ENCODE measurements at places on chromosomes 6 and 20.

DNA sequence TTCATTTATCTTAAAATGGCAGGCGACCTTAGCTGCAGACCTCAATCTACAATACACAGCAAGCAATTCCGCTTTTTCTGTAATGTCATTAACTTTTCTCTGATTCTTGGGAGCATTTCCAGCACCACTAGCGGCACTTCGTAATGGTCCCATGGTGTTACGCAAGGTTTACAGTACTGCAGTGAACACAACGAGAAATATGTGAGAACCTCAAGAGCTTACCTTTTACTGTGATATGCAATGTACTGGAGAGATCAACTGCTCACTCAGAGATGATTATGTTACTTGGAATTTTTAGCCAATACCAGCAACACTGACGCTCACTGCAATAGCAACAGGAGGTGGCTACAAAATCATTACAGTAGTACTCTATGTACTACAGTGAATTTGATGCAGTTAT is 2.8 kb upstream of the CEP43 start:
- no peak for DNase-seq

- DNase-seq, result no peak
Measured at GRCh38 chr20:60408435-60408834, 450.2 kb downstream of the CDH26 start.

- no peak for DNase-seq
Measured at GRCh38 chr6:42400061-42400760, 51.5 kb downstream of the TRERF1 start.

GRCh38 chr6:1619673-1620503 is 10.2 kb downstream of the FOXC1 start:
- no peak for DNase-seq

- DNase-seq, result no peak
Measured at GRCh38 chr6:149501201-149501600, 16.4 kb upstream of the ZC3H12D start.

DNA sequence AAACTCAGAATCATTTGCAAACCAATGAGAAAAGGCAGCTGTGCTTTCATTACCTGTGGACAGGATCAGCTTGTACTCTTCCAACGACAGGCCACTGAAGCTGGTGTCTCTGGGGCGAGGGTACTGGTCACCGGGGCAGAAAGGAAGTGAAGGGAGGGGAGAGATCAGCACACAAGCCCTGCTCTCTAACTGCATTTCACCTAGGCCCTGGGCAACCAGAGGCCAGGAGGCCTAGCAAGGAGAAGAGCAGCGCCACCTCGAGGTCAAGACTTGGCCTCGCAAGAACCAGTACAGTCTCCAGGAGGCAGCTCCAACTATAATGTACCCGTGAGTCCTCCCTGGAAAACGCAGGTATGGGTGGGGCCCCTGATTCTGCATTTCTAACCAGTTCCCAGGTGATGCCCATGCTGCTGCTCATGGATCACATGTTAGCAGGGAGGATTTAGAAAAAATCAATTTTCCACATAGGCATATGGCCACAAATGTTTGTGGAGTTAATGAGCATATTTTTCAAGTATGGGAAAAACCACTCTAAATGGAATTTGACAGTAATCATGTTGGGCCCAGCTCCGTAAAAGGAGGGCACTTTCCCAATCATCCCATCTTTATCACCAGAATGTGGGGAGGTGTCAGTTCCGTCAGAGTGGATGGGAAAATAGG is 11.0 kb downstream of the UQCC2 start:
- peak; percentile 50 for DNase-seq

- DNase-seq, result no peak
Measured at GRCh38 chr6:83702749-83703148, 6.2 kb downstream of the SNAP91 start.

GRCh38 chr6:45115696-45116095 is 212.4 kb upstream of the RUNX2 start:
- no peak for DNase-seq

DNA sequence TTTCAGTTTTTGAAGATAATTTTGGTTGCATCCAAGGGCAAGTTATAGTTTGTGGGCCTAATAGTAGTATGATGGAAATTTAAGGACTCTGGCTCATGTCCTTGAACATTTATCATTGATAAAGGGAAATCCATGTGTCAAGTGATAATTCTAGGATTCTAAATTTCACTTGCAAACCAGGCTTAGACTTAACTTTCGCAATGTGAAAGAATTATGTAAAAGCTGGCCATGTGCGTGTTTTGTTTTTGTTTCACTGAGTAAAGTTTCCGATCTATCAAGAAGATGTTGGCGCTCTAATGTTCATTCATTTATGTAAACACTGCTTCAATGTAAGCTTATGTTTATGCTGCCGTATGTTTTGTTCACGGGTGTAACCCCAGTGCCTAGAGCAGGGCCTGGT is 302.0 kb downstream of the SOX4 start:
- DNase-seq, result no peak

DNA sequence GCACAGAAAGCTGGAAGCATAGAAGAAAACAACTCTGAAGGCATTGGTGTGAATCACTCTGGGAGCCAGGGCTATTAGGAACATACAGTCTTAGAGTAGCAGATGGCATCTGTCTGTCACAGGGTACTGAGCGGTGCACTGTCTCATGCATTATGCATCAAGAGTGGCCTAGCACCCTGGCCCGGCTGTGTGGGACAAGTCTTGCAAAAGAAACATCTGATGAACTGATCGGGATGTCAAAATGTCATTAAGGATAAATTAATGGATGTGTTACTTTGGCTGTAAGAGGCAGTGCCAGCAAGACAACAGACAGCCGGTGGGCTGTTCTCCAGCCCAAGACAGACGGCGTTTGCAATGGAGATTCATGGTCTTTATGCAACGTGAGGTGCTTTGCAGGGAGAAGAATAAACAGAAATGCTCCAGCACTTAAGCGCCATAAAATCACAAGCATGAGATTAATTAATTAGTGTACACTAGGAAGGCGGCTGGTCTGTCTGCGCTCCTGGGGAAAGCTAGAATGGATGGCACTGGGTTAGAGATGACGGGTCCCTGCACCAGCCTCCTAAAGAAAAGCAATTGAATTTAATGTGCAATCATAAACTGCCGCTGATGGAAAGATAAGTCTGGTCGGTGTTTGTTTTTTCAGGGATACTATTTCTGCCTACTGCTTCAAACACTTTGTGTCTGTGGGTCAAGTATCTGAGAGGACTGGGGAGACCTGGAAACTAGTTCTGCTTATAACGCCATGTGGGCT is 600.6 kb upstream of the CHD6 start:
- DNase-seq, result no peak

DNA sequence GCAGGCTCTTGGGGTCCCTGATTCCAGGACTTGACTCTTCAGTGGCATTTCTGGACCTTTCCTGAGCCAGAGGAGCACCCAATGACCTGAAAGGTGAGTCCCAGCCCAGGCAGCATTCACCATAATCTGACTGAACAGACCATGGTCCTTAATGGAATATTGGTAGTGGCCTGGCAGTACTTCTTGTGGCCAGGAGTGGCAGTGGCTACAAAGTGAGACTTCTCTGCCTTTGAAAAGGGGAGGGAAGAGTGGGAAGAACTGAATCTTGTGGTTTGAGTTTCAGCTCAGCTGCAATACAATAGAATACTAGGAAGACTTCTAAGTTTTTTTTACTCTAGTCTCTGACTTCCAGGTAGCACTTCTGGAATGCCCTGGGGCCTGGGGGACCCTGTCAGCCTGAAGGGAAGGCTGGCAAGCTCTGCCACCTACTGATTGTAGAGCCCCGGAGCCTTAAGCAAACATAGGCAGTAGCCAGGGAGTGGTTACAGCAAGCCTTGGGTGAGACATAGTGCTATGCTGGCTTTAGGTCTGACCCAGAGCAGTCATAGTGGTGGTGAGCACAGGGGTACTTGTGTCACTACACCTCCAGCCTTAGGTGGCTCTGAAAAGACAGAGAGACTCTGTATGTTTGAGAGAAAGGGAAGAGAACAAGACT is 674.2 kb upstream of the MANEA start:
- DNase-seq, result no peak

DNA sequence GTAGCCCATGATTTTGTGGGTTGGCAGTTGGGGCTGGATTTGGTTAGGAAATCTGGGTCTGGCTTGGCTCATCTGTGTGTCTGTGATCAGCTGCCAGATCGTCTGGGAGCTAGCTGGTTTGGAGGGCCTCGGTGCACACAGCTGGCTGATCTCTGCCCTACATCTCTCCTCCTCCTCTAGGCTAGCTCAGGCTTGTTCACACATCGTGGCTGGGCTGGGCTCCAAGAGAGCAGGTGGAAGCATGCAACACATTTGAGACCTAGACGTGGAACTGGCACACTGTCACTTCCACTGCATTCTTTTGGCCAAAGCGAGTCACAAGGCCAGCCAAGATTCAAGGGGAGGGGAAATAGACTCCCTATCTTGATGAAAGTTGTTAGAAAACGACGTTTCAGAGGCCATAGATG is 15.9 kb downstream of the NDUFAF5 start:
- DNase-seq, result no peak

GRCh38 chr6:88295663-88296062 is 129.5 kb upstream of the CNR1 start:
- no peak for DNase-seq

DNA sequence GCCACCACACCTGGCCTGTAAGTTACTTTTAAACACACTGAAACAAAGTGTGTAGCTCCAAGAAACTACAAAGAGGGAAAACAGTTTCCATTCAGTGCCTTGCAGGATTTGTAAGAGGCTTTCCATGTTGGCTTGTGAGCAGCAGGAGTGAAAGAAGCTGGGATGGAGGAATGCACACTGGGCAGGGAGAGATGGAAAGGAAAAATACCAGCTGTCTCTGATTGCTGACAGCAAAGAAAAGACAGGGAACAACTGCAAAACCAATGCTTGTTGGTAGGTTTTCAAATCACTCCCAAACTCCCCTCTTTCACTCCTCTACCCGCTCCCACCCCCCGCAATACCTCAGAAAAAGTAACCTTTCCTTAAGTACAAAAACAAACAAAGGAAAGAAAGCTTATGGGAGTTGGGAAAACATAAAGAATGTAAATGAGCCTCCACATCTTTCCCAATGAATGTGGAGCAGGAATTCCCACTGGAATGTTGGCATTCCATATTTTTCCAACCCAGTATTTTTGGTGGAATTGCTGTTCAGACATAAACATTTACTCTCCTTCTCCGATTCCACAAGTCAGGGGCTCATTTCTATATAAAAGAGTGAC is 166.1 kb downstream of the THBS2 start:
- DNase-seq, result no peak

DNA sequence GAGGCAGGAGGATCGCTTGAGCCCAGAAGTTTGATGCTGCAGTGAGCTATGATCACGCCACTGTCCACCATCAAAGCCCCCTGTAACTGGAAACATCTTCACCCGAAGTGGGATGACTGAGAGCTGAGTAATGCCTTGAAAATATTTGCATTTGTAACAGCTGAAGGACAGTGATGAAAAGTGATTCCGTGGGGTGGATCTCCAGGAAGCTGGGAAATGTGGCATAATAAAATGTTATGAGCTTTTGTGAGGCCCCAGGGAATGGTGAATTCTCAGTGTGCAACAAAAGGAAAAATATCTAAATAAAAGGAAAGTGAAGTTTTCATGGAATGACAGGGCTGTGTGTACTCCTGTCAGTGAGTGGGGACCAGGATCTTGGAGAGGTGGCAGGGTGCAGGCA is 92.0 kb downstream of the JAG1 start:
- DNase-seq, result no peak

DNA sequence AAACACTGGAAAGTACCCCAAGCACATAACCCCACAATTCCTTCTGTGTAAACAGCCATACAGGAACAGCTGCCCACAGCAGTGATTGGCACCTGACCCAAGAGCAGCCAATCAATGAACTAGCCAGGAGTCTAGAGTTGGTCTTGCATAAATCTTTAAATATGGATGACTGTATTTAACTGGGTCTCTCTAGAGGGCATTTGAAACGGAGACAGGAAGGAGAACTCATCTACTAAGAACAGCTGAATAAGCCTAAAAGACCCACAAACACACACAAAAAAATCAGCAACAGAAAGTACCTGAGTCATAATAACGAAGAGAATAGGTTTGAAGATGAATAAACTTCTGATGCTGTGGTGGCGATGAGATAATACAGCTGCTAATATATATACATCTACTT is 49.0 kb upstream of the ASF1A start:
- DNase-seq, result no peak

DNA sequence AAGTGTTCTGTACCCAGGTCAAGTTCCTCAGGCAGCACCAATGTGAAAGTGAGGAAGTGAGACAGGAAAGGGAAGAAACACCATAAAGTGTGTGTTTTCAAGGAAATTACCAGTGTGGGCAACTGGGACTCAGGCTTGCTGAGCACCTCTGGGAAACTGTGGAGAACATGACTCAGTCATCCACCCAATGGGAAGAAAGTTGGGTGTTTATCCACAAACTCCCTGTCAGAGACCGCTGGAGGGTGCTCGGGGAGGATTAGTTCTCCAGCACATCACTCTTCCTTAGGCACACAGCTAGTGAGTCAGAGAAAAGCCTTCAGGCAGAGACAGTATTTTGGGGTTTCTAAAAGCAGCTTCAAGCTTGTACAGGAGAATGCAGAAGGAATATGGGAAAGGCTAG is 93.6 kb downstream of the PCSK2 start:
- DNase-seq, result no peak

DNA sequence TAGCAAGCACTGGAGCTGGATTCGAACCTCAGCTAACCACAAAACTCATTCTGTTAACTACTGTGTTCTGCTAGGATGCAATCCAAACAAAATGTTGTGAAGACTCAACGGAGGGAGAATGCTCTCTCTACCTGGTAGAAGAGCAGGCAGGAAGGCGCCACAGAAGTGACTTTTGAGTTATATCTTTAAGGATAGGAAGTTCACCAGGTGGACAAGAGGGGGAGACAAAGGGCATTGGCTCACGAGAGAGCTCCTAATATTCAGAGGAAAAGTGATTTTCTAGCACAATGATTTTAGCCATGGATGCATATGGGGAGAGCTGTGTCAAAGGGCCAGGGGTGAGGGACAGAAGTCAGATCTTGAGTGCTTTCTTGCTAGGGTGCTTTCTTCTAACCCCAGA is 108.4 kb upstream of the MAFB start:
- DNase-seq, result no peak

DNA sequence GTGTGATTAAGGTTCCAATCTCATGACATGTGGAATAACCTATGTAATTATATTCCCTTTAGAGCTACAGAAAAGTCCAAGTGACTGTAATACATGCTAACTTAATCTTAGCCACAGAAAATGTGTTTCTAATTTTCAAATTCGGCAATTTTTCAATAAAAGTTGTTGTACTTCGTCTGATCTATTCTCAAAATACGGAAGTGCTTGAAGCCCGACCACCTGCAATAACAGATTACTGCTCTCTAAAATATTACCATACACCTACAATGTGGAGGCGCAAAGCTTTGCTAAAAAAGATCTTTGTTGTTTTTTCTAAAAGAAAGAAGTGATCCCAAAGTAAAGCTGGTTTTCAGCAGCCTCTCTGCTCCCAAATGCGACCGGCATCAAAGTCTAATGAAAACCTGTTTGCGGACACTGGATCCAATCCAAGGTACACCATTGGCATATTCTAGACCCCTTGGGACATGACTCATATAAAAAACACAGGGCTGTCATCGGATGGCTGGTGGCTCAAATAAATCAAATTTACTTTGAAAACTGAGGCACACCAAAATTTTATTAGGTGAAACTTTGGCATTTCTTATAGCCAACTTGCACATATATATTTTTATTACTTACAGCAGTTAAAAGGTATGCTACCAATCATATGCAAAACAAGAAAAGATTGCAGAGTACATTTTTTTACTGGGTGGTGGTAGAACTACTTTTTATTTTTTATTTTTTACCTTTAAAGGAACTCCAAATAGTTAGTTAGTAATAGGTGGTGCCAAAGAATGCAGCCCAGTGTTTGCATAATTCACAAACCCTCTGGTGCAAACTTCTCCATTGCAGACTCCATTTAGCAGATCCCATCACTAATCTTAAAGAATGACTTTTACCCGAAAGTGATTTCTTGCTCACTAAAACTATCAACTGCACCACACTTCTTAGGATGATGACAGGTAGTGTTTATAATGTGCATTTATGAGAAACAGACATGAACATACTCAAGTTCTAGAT is 118.7 kb upstream of the TBX18 start:
- DNase-seq, result no peak
